Activated gamma-delta T cell (primary cell): ENCODE measurements at places on chromosomes 1 and 21.

DNA sequence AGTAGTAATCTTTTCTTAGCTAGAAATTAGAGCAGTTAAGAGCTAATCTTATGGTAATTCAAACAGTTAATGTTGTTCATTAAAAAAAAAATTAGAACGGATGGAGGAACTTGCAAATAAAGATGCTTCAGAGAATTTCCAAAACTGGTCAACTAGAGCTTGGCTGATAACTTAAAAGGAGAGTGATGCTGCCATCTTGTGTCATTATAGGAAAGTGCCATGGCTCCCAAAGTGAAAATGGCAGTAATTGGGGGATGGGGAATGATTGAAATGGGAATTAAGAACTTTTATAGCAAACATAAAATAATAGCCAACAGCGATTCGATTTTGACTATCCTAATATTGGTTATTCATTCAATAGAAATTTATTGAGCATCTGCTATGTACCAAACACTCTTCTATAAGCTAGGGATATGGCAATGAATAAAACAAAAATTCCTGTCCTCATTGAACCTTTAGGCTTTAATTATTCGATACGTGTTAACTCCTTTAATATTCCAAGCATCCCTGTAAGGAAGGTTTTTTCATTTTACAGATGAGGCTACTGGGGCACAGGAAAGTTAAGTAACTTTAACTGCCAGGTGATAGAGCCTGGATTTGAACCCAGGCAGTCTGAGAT lies 5.7 kb upstream of the PLPP3 start:
- DNase-seq = no peak

GRCh38 chr1:39755965-39756659 lies 15.0 kb downstream of the OXCT2 start:
- DNase-seq = no peak

DNA sequence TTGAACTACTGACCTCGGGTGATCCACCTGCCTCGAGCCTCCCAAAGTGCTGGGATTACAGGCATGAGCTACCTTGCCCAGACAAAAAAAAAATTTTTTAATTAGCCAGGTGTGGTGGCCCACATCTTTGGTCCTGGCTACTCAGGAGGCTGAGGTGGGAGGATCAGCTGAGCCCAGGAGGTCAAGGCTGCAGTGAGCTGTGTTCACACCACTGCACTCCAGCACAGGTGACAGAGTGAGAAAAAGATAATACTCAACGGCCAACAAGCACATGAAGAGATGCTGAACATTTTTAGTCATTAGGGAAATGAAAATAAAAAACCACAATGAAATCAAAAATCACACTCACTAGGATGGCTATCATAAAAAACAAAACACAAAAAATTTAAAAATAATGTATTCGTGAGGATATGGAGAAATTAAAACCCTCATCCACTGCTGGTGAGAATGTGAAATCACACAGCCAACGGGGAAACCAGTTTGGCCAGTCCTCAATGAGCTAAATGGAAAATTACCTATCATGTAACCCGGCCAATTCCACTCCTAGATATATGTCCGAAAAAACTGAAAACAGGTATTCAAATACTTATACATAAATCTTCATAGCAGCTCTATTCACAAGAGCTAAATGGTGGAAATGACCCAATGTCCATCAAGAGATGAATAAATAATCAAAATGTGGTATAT lies 41.2 kb downstream of the ENAH start:
- DNase-seq = no peak

GRCh38 chr1:9721606-9722377 lies 70.3 kb downstream of the PIK3CD start:
- peak; percentile 50 for DNase-seq

DNA sequence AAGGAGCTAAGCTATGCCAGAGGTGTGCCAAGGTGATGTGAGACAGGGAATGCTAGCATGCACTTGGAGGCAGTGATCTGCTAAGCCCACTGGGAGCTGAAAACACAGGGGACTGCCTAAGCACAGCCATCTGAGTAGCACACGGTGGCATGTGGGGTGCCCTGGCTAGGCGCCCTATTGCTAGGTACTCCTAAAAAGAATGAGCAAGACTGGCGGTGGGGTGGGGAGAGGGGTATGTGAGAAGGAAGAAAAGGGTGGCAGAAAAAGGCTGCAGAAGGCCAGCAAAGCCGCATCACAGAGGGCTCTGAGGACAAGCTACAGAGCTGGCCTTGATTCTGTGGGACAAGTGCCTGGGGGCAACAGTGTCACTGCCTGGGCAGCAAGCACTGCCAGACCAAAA lies 23.9 kb downstream of the PARP1 start:
- no peak for DNase-seq

DNA sequence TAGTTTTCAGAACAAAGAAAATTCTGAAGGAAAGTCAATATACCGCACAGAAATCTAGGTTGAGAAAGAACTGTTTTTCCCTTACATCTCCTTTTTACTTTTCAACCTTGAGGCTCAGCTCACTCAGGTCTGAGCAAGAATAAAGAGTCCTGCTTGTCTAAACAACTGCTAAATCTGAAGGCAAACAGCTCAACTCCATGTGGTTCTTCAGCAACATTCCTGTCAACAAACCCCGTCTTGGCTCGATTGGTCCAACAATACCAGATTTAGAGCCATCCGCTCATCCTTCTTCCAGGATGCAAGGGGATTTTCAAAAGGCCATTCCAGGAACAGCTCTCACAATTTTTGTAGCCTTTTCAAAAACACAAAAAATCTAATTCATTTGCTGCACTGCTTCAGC lies 119.8 kb downstream of the HLCS start:
- DNase-seq = no peak

- no peak for DNase-seq
These were observed 146.6 kb downstream of the TBX15 start for GRCh38 chr1:118841521-118841920.

DNA sequence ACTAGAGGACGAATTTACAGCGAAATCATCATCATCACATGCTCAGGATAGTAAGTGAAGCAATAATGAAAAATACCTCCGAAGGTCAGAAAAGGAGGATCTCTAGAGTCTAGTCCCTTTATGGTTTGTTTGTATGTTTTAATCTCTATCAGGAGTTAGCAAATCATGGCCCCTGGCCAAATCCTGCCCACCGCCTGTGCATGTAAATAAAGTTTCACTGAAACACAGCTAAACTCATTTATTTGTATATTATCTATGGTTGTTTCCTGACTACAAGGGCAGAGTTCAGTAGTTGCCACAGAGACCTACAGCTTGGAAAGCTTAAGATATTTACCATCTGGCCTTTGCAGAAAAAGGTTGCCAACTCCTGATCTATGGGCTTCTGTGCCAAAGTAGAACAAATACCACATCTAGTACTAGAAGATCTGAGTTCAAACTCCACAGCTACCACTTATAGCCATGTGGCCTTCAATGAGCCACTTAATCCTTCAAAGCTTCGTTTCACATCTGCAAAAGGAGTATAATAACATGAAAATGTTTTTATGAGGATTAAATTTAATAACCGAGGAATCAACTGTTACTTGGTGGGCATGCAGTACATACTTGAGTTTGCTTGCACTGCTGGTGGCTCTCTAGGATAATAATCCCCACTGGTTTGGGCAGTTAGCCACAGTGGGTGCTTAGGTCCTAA lies 94.0 kb upstream of the KIF26B start:
- DNase-seq = no peak

DNA sequence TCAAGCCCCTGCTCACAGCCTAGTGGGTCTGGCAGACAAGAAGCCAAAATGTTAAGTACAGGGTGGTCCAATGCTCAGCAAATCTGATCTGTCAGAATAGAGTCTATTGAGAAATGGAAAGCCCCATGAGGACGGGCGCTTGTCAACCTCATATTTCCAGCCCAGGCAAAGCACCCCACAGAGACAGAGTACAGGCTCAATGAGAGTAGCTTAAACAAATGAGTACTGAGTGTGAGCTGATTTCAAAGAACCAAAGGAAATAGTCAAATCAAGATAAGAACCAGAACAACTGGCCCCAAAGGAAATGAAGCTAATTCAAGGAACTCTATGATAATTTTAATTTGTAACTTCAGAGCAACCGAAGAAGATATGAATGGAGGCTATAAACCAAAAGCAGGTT lies 44.6 kb upstream of the SLC30A1 start:
- no peak for DNase-seq

GRCh38 chr1:41348394-41348793 lies 12.8 kb upstream of the FOXO6 start:
- no peak for DNase-seq

DNA sequence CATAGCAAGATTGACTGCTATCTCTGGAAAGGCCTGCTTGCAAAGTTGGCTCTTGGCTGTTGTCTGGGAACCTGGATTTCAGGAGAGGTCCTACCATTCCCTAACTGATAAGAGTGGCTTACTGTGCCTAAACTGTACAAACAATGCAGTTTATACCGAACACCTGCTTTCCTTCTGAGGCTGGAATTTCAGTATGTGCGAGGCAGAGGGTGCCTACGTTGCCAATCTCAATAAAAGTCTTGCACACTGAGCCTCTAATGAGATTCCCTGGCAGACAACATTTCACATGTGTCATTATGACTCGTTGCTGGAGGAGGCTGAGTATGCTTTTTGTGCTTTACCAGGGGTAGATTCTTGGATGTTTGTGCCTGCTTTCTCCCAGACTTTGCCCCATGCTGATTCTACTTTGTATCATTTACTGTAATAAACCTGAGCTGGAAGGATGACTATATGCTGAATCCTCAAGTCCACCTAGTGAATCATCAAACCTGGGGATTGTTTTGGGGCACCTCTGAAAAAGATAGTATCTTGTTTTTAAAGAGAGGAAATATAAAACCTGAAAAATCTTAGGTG lies 58.9 kb upstream of the GNG4 start:
- DNase-seq = no peak

- no peak for DNase-seq
These were observed 11.9 kb upstream of the RPS6KA1 start for GRCh38 chr1:26517766-26518049.

- no peak for DNase-seq
These were observed 71.8 kb downstream of the RUNX3 start for GRCh38 chr1:24858277-24858676.

GRCh38 chr1:231107600-231108326 lies 54.1 kb upstream of the TRIM67 start:
- no peak for DNase-seq

DNA sequence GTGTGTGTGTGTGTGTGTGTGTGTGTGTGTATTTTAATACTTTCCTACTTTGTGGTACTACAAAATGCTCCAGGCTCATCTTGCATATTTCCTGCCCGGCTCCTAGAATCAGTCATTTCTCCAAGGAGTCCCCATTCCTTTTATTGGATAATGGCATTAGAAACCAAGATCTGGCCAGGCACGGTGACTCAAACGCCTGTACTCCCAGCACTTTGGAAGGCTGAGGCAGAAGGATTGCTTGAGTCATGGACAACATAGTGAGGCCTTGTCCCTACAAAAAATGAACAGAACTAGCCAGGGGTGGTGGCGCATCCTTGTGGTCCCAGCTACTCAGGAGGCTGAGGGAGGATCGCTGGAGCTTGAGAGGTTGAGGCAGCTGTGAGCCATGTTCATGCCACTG lies 20.3 kb downstream of the EPB41 start:
- DNase-seq = no peak
